ENCODE measurements at places on chromosomes 4 and X.

DNA sequence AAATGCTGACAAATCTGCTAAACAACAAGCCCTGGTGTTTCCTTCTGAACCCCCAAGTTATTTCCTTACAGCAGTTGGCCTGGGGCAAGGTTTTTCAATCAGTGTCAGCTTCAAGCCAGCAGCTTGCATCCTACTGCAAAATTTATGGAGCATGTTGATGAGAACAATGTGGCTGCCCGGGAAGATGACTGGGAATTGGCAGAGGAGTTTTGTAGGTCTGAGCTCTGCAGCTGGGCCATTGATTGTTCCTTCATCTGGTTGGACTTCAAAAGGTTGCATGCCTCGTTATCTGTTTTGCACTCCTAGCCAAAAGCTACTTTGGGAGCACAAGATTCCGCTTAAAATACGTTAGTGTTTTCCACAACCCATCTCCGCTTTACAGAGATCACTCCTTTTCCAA is 1030.3 kb upstream of the LCORL start:
- no peak for DNase-seq

DNA sequence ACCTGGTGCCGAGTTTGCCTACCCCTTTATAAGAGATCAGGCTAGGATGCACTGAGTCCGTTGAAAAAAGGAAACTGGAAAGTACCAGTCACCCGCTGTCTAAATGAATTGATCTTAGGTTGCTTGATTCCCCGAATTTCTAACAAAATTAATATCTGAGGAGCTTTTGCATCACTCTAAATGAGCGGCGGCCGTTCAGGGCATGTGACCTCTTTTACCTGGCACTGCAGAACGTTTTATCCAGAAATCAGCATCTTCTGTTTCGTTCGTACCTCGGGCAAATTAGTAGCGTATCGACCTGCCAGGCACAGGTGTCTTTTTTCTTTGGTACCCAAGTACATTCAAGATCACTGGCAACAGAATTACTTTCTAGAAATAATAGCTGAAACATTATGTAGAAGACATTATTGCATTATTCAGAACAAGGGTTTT is 876 bp downstream of the KLHL2 start:
- DNase-seq, result no peak

- DNase-seq, result no peak
Measured at GRCh38 chrX:7201496-7201895, 53.5 kb upstream of the PUDP start.

DNA sequence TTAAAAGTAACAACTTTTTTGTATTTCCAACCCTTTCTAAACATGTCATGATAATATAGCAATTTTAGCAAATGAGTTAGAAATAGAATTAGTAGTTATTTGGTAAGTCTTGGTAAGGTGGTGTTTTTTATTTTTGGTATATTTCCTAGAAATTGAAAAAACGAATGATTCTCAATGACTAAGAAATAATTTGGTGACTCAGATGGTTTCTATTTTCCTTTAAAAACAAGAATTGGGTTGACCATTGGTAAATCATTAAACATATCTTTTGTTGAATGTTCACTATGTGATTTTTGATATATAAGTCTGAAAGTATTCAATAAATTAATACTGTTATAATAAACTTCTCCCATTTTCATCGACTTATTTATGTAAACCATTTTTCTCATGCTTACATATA is 206.2 kb upstream of the BANK1 start:
- no peak for DNase-seq

- no peak for DNase-seq
Measured at GRCh38 chr4:27289704-27290103, 429.1 kb downstream of the STIM2 start.

DNA sequence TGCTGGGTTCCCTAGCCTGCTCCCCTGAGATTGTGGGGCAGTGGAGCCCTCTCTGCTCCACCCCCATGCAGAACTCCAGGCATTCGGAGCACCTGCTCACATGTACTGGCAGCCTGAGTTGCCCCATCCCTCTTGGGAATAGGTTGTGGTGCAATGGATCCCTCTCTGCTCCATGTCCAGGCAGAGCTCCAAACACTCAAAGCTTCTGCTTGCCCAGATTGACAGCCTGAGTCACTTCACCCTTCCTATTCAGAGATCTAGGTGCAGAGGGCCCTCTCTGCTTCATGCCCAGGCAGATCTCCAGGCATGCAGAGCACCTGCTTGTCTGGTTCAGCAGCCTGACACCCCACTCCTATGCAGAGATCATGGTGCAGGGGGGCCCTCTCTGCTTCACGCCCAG is 18.6 kb upstream of the TEX13B start:
- DNase-seq, result no peak
